ENCODE measurements at places on chromosomes 6 and 20.

GRCh38 chr6:147184379-147184778, 19.8 kb upstream of the STXBP5 start:
- DNase-seq = no peak

DNA sequence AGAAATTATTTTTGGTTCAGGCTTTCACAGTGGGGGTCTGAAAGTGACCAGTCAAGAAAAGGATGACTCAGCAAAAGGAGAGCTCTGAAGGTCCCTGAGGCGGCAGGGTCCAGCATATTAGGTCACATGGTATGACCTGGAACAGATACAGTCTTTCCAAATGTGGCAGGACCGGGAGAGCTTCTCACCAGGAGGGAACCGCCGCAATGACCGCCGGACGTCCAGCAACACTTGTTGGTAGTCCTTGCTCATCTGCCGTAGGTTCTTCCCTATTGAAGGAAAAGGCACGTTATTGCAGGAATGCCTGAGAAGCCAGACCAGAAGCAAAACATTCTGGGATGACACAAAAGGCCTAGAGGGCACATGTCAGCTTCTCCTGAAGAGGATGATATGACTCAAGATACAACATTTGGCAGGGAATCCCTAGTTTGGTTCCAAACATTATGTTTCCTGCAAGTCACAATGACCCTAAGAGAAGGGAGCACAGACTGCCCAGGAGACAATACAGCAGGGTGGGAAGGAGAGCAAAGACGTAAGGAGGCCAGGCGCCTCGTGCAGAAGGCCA, 17.4 kb downstream of the TBC1D20 start:
- no peak for DNase-seq

DNA sequence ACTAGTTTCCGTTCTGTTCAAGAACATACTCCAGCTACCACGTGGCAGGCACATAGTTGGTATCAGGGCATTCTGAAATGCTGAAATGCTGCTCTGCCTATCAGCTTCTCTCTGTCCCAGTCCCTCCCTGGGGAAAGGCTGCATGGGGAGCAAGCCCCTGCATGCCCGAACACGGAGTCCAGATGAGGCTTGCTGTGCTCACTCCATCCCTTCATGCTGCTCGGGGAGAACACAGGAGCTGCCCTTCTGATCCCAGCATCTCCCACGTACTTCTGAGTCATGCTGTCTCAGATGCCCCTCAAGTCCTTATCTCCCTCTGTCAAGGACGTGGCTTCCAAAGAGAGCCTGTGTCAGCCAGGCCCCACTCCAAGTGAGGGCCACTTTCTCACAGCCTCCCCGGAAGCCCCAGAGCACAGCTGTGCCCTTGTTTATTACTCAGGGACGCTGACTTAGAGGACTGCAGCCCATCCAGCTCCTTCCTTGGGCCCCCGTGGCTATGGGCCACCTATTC, 29.4 kb downstream of the THBS2 start:
- no peak for DNase-seq

- DNase-seq = no peak
Observed at GRCh38 chr6:55320696-55321086, 6.6 kb upstream of the GFRAL start.

DNA sequence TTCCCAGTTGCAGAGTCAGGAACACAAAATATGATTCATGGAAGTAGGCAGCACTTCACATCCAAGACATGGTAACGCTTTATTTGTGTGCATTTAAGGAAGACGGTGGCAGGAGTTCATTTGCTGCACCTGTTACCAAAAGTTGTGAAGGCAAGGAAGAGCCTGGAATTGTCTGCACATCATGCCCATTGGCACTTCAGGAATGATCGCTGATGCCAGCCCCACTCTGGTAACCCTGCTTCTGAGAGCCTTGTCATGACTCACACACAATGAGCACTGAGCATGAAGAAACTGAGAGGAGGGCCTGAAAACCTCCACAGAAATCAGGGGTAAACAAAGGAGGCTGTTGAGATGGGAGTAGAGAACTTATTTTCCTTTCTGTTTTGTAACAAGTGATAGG, 181.1 kb downstream of the RPS12 start:
- no peak for DNase-seq

- DNase-seq = no peak
Observed at GRCh38 chr20:59752101-59752586, 147.8 kb downstream of the PHACTR3 start.

GRCh38 chr6:146358431-146359046, 185.1 kb upstream of the RAB32 start:
- no peak for DNase-seq

GRCh38 chr6:25369036-25369432, 89.9 kb downstream of the CARMIL1 start:
- DNase-seq = no peak

DNA sequence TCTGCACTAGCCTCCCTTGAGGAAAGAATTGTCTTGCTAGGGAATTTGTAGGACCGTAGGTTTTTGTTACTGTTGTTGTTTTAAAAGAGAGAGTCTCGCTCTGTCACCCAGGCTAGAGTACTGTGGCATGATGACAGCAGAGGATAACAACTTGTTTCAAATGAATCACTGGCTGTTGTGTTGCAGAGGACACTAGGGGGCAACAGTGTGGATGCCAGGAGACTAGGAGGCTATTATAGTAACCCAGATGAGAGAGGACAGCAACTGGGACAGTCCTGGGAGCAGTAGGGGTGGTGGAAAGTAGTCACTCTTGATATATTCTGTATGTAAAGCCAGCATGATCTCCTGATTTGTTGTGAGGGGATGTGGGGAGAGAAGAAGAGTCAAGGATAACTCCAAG, 41.8 kb upstream of the LAMA4 start:
- DNase-seq = no peak
